Stimulated activated CD4-positive, alpha-beta T cell treated with anti-CD3 and anti-CD28 coated beads, Interleukin-1b, Interleukin-23, amount 100 ng/mL, for 48 hours (primary cell): ENCODE measurements at places on chromosomes 1 and 21.

- no peak for DNase-seq
Measured at GRCh38 chr1:197913495-197914276, 3.5 kb upstream of the LHX9 start.

DNA sequence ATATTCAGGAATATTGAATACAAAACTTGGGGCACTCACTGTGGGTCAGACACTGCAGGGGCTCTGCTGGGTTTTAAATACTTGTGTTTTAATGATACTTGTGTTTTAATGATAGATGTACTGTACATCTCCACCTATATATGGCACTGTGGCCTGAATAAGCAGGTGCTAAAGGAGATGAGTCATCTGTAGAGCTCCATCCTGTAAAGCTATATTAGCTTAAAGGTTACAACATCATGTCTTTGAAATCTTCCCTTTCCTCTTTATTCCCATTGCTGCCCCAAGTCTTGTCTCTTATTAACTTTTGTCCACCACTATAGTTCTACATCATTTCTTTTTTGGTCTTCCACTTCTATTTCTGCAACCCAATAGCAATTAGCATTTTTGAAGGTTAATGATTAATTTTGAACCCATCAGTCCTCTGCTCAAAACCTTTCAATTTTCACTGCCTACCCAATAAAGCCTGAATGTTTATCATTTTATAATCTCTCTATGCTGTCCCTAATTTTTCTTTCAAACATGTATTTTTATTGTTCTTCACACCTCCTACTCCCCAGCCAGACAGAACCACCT, 113.3 kb upstream of the PTGFR start:
- DNase-seq = no peak

GRCh38 chr1:206713070-206713469, 28.4 kb downstream of the MAPKAPK2 start:
- DNase-seq = no peak

GRCh38 chr1:162033428-162033827, 9.8 kb upstream of the OLFML2B start:
- no peak for DNase-seq

GRCh38 chr1:67170751-67171573, 4.7 kb downstream of the IL23R start:
- DNase-seq = no peak
